ENCODE measurements at places on chromosomes 7 and 10.

DNA sequence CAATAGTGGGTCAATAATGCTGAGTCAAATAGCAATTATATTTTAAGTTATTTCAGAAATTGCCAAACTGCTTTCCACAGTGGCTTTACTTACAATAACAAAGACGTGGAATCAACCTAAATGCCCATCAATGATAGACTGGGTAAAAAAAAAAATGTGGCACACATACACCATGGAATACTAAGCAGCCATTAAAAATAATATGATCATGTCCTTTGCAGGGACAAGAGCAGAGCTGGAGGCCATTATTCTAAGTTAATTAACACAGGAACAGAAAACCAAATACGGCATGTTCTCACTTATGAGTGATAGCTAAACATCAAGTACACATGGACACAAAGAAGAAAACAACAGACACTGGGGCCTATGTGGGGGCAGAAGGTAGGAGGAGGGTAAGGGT is 15.0 kb upstream of the CYP3A4 start:
- DNase-seq: no peak

GRCh38 chr10:120683454-120683853 is 167.7 kb upstream of the WDR11 start:
- no peak for DNase-seq

GRCh38 chr7:149281508-149282330 is 19.7 kb downstream of the ZNF783 start:
- DNase-seq: no peak

- DNase-seq: no peak
Measured at GRCh38 chr7:114334989-114335388, 79.6 kb upstream of the FOXP2 start.

DNA sequence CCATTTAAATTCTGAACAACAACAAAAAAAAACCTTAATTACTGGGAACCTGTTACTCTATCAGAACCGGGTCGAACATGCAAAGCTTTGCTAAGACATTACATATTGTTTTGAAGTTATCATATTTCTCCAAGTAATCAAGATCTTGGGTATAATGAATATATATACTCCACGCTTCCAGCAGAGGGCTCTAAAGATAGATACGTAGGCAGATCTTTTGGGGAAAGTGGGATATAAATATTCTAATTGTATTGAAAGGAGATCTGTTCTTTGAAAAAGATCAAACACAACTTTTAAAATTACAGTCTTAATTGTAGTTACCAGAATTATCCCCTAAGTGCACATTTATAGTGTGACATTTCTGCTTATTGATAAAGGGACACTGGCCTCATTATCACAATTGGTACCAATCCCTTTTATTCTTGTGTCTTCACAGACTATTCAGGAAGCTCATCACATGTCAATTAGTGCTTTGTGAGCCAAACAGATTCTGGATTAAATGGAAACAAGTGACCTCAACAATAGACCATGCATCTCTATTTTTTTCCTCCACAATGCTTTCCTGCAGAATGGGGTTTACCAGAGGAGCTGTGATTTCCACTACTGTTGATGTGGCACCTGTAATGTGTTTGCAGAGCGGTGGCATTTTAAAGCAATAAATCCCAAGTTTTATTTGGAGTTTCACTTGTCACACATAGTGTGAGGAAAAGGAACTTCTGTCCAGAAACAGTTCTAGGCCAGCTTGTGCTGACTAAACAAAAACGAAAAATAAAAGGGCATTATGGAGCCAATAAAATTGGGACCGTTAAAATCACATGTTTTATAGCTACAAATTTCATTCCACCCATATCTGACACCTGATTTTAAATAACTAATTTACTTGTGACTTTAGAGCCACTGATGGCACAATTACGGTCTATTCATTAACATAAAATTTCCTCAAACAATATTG is 122.4 kb downstream of the CTTNBP2 start:
- no peak for DNase-seq

- DNase-seq: no peak
Measured at GRCh38 chr7:52261057-52261456, 774.4 kb upstream of the POM121L12 start.

DNA sequence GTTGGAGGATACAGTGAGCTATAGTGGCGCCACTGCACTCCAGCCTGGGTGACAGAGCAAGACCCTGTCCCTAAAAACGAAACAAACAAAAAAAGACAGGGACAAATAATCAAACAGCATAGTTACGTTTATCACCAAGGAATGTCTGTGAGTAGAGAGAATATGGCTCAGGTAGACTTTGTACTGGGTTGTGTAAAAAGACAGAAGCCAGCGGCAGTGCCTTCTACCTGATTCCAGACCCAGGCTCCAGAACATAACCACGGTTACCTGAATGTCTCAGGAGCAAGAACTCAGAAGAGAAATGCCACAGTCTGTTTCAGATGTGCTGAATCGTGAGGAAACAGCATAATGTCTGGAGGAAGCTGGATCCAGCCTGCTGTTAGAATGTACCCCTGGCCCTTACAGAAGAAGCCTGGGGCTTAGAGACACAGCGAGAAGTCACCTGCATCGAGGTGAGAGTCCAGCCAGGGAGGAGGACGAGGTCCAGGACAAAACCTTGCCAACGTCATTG is 60.9 kb upstream of the KAT6B start:
- DNase-seq: no peak

GRCh38 chr10:29239569-29240472 is 49.0 kb upstream of the LYZL1 start:
- no peak for DNase-seq

GRCh38 chr7:90857603-90858002 is 261.5 kb downstream of the CDK14 start:
- no peak for DNase-seq

- DNase-seq: no peak
Measured at GRCh38 chr10:8617792-8618191, 563.3 kb downstream of the GATA3 start.

DNA sequence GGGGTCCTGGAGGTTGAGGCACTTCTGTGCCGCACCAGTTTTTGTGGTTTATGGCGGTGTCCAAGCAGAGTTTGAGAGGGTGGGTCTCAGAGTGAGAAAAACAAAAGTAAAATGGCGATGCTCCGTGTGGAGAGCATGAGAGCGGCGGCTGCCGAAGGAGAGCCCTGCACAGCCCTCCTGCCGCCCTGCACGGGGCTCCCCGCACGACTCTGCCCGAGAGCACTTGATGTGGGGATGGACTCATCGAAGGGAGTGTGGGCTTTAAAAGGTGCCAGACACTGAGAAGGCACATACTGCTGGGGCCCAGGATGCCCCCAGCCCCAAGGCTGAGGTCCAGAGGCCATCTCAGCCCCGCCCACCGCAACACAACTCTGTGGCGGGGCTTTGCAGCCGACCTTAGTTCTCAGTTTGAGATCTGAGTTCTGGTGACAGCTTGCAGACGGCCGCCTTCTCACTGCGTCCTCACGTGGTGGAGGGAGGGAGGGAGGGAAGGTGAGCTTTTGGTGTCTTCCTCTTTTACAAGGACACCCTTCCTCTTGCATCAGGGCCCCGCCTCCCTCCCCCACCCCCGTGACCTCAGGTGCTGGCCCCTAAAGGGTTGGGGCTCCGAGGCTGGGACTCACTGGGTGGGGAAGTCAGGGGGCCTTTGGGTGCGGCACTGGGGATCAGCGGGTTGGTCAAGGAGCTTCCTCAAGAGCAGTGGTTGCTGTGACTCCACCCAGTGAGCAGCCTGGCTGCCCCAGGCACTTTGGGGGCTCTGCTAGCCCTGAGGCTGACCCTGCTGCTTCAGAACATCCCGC is 69.1 kb downstream of the NKX6-2 start:
- no peak for DNase-seq

Measured in forelimb muscle (tissue), 1 donor.